ENCODE measurements at places on chromosomes 13 and 19.

DNA sequence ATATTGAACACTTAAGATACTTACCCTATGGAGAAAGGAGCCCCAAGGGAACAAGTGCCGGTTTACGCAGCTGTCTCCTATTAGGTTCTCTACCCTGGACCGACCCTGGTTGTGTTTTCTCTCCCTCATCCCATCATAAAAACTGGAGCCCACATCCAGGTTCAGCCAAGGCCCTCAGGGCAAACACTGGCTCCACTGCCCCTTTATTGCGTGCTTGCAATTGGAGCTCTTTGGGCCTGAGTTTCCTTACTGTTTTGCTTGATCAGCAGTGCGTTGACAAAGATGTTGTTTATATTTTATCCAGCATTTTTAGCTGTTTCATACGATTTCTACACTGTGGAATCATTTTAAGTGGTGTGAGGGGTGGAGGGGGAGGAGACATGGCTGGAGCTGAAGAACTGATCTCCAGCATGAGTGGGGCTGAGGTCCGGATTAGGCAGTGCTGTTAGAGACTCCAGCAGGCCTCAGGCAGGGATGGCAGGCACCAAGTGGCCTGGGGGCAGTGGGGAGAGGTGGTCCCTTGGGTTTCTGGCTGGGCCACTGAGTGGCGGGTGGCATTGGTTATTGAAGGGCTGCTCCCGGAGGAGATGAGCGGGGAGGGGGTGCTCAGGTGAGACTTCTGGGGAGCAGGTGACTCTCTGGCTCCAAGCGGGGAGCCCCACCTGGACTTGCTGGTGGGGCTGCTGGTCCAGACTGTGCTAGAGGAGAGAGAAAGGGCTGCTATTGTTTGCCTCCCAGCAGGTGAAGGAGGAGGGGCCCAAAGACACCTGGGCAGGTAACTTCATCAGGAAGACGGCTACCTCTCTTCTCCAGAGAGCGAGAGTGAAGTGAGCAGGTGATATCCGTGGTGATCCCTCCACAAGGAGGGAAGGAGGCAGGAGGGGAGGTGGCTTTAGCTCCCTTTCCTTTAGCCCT, 62.4 kb upstream of the RNF113B start:
- DNase-seq: no peak

- no peak for DNase-seq
Measured at GRCh38 chr19:33499248-33499647, 22.3 kb downstream of the PEPD start.

DNA sequence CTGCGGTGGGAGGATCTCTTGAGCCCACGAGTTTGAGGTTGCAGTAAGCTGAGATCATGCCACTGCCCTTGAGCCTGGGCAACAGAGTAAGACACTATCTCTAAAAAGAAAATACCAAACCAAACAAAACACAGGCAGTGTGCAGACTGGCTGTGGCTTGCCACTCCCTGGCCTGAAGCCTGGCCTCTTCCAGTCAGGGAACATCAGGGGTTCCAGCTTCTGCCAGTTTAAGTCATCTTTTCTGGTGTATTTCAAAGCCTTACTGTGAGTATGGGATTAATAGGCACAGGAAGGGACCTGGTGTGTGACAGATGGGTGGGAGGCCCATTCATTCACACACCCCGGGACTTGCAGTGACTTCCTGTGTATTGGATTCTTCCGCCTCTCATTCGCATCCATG, 27.0 kb upstream of the F2RL3 start:
- no peak for DNase-seq

- DNase-seq: no peak
Measured at GRCh38 chr13:40194224-40194806, 472.1 kb downstream of the FOXO1 start.

DNA sequence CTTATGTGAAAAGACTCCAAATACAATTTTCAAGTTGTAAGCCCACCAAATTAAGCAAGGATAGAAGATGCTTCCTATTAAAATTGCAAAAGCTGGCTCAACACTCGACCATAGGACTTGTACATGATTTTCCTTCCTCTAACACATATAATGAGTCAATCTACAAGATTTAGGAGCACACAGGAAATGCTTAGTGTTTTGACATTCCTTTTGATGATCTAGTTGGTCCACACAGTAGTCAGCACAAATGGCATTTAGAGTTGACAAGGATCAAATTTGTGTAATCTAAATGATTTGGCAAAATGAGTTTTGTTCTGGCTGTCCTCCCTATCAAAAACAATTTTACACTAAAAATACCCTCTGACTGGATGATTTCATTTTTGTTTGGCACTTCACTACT, 340.2 kb downstream of the DIAPH3 start:
- no peak for DNase-seq

- DNase-seq: no peak
Measured at GRCh38 chr19:29239213-29239776, 26.3 kb upstream of the UQCRFS1 start.

- DNase-seq: no peak
Measured at GRCh38 chr19:5536337-5536894, 31.3 kb downstream of the TINCR start.

- DNase-seq: no peak
Measured at GRCh38 chr13:44088991-44089413, 209.3 kb downstream of the LACC1 start.

DNA sequence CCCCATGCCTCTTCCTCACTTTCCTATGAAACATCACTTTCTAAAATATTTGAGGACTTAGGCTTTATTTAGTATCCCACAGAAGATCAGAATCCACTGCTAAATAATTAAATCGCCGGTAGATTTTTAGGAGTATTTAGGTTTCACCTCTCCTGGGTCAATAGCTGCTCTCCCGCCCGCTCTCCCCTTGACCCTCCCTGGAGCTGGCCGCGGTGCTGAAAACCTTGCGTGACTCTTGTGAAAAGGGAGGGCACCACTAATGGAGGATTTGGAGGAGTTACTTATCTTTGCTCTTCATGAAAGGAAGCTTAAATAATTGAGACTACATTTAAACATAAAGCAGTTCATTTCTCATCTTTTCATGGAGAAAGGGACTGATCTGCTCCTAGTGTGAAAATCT, 14.1 kb downstream of the POU4F1 start:
- no peak for DNase-seq

- no peak for DNase-seq
Measured at GRCh38 chr13:26457212-26457611, 100.3 kb upstream of the WASF3 start.

DNA sequence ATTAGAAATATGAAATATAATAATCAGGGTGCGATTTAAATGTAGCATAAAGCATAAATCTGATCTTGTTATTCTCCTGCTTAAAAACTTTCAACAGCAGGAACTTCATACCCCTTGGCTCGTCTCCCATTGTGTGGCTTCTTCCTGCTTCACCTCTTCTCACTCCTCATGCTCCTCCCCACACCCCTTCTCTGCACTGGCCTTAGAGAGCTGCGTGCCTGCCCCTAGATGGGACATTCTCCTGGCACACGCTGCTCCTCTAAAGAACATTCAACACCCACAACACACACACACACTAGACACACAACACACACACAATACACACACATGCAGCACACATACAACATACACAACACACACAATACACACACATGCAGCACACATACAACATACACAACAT, 104.6 kb upstream of the RAP2A start:
- DNase-seq: no peak

DNA sequence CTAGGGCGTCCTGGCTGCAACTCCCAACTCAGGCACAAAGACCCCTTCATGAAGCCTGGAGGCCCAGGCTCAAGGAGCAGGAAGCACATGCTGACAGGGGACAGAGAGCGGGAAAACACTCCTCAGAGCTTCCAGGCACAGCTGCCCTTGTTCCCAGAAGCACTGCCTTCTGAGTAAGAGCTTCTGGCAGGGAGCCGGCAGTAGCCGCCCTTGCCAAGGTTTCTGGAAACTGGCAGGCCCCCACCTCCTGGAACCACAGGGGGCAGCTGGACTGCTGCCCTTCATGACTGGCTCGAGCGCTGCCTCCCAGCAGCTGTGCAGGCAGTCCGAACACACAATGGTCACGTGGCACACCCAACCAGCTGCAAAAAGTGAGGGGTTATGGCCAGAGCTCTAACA, 33.6 kb upstream of the EPHX3 start:
- DNase-seq: no peak

DNA sequence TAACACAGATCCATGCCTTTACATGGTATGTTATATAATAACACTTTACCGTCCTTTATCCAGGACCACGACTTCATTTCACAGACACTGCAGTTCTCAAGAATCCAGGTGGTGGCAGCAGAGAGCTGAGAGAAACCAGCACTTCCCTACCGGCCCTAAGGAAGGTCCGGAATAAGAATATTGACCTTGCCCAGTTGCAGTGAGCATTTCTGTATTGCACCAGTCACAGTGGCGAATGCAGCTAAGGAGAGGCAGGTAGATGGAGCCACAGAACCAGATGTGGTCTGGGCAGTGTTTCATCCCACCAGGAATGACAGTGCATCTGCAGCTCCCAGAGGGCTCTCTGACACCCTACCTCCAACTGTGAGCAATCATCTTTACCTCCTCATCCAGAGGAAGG, 44.6 kb downstream of the ZNF787 start:
- DNase-seq: peak; percentile 54

DNA sequence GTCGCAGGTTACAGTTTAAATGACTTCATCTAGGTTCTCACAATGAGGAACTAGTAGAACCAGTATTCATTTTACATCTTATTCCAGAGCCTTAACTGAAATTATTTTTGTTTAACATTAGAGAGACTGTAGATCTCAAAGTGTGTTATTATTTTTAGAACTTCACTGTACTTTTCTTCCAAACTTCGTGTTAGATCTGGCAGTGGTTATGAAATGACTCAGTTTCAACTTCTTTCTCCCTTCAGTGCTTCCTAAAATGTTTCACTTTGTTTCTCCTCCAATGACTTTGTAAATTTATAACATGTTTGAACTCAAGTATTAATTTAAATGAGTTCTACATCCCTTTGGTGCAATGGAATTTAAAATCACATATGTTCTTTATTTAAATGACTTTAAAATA, 139.3 kb downstream of the PCDH9 start:
- no peak for DNase-seq

- no peak for DNase-seq
Measured at GRCh38 chr13:107035186-107035585, 467.2 kb upstream of the ARGLU1 start.

GRCh38 chr19:29714953-29715700, at the start of gene C19orf12:
Gene C19orf12 (minus strand): TSS chr19:29715261. CDS start chr19:29708413, 6,848 bp downstream.
- peak; percentile 77 for DNase-seq

Data from activated CD4-positive, alpha-beta T cell treated with anti-CD3 and anti-CD28 coated beads, Interleukin-2, amount 50 U/mL, for 48 hours (primary cell).